ENCODE measurements at places on chromosomes 4 and X.

DNA sequence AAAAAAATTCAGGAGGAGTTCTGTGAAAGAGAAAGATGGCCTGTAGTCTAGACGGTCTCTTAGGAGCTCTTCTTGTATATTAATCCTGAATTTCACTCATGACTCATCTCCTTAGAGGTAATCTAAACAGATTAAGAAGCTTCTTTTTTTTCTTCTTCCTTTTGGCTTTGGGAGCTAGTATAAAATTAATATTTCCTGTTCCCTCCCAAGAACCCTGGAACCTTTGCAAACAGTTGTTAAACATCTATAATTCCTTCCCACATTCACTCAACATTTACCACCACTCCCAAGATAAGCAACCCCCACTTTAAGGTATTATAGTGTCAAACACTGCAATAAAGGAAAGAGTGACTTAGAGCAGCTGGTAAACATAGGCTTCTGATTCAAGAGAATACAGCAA is 146.4 kb upstream of the EDNRA start:
- DNase-seq = no peak

DNA sequence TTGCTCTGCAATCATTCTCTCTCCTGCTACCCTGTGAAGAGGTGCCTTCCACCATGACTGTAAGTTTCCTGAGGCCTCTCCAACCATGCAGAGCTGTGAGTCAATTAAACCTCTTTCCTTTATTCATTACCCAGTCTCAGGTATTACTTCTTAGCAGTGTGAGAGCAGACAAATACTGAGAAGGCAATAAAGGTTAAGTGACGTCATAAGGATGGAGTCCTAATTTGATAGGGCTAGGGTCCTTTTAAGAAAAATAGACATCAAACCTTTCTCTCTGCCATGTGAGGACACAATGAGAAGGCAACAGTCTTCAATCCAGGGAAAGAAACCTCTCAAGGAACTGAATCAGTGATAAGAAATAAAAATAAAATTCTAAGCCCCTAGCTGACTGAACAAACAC is 1262.7 kb downstream of the FAM133A start:
- no peak for DNase-seq

DNA sequence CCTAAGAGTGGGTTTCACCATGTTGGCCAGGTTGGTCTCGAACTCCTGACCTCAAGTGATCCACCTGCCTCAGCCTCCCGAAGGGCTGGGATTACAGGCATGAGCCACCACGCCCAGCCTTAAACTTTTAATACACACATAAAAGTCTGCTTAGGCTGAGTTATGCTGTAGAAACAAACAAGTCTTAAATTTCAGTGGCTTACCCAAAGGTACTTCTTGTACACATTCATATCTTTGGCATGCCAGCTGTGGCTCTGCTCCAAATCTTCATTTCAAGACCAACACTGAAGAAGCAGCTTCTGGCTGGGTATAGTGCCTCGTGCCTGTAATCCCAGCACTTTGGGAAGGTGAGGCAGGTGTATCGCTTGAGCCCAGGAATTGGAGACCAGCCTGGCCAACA is 80.3 kb downstream of the PPEF2 start:
- DNase-seq = no peak

GRCh38 chr4:6574747-6575502 is at the start of gene MAN2B2:
Gene MAN2B2 (plus strand): TSS chr4:6575189. CDS start chr4:6575211, 22 bp downstream.
- peak; percentile 87 for DNase-seq

- DNase-seq = peak; percentile 82
Observed at GRCh38 chrX:19739683-19740082, 147.7 kb downstream of the SH3KBP1 start.

DNA sequence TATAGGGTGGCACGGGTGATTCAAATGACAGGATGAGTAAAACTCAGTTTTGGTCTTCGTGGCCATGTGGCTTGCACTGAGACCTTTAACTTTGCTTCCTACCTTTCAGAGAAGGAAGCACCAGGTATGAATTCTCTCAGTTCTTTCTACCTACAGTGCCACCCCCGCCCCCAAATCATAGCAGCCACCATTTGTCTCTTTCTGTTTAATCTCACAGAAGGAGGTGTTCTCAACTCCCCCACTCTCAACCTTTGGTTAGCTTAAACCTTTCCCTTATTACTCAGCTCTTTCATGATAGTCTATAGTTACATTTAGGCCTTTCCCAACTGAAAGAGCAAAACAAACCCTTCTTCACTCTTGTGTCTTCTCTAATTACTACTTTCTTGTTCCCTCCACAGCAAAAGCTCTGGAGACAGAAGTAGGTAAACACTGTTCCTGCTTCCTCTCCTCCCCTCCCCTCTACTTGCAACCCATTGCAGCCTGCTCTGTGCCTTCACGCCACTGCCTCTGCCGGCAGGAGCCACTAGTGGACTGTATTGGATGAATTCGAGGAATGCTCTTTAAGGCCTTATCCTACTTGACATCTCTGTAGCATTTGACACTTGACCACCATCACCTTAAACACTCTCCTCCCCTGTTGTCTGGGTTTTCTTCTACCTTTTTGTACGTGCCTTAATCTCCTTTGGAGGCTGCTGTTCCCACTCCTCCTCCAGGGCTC is 123.7 kb downstream of the AFF1 start:
- DNase-seq = peak; percentile 30

- DNase-seq = peak; percentile 32
Observed at GRCh38 chr4:36716874-36717273, 435.5 kb downstream of the DTHD1 start.

DNA sequence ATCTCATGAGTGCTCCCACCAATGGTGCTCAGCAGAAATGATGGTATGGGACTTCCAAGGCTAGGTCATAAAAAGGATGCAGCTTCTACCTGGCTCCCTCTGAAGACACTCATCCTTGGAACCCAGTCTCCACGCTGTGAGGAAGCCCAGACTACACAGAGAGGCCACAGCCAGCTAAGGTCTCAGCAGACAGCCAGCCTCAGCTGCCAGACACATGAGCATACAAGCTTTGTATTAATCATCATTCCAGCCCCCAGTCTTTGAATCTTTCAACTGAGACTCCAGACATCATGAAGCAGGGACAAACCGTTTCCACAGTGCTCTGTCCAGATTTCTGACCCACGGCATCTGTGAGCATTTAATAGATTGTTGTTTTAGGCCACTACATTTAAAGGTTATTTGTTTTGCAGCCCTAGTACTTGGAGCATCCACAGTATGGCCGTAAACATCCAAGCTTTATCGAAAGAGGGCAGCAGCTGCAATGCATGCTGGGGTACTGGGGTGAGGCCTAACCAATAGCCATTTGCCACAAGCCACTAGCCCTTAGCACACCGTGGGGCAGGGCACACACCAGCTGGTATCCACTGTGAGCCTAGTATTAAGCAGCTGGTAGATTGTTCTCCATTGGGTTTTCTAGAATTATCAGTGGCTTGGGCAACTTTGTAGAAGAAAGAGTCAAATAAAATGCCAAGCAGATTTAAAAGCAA is 449.1 kb downstream of the BCOR start:
- DNase-seq = no peak

GRCh38 chr4:185144601-185145240 is 1.7 kb downstream of the SLC25A4 start:
- DNase-seq = no peak

DNA sequence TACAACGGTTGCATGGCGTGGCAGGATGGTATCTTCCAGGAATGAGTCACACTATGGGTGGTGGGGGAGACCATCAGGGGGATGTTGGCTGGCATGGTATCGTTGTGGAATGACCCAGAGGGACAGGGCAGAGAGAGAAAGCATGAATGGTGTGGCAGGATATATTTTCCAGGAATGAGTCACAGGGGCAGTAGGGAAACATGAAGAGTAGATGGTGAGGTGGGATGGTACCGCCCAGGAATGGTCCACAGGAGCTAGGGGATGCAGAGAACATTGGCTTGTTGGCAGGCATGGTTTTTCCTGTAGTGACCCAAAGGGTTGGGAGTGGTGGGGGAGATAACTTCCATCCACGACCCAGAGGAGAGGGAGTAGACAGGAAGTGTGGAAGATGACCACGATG is 62.4 kb downstream of the MAOA start:
- DNase-seq = no peak

- DNase-seq = no peak
Observed at GRCh38 chr4:158915683-158916241, 146.9 kb downstream of the FNIP2 start.

DNA sequence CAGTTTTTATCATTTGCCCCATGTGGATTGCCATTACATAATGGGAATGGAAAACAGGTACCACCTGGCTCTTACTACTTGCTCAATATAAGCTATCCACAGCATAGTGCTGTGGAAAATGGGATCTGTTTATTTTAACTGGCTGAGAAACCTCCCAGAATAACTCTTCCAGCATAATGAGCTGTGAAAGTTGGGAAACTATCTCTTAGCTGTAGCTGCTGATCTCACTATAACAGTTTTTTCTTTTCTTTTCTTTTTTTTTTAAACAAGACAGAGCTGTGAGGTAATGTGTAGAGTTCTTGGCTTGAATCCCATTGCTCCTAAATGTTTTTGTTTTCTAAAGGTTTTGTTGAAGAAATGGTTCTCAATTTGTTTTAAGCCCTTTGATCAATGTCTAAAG is 988.3 kb downstream of the PCDH19 start:
- no peak for DNase-seq

DNA sequence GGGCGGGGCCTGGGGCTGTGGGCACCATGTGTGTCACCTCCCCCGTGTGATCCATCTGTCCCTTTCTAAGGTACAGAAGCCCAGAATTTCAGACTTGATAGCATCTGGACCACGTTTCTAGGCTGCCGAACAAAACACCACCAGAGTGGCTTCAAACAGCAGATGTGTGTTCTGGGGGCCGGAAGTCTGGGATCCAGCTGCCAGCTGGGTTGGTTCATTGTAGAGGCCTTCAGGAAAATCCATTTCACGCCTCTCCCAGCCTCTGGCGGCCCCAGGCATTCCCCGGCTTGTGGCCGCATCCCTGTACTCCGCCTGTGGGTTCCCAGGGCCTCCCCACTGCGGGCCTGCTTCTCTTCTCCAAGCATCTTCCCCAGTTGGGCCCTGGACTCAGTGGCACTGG is 39.6 kb upstream of the GPR78 start:
- DNase-seq = no peak

- no peak for DNase-seq
Observed at GRCh38 chr4:36328130-36328529, 46.7 kb downstream of the DTHD1 start.

- no peak for DNase-seq
Observed at GRCh38 chrX:83504721-83505479, 3.2 kb upstream of the POU3F4 start.

DNA sequence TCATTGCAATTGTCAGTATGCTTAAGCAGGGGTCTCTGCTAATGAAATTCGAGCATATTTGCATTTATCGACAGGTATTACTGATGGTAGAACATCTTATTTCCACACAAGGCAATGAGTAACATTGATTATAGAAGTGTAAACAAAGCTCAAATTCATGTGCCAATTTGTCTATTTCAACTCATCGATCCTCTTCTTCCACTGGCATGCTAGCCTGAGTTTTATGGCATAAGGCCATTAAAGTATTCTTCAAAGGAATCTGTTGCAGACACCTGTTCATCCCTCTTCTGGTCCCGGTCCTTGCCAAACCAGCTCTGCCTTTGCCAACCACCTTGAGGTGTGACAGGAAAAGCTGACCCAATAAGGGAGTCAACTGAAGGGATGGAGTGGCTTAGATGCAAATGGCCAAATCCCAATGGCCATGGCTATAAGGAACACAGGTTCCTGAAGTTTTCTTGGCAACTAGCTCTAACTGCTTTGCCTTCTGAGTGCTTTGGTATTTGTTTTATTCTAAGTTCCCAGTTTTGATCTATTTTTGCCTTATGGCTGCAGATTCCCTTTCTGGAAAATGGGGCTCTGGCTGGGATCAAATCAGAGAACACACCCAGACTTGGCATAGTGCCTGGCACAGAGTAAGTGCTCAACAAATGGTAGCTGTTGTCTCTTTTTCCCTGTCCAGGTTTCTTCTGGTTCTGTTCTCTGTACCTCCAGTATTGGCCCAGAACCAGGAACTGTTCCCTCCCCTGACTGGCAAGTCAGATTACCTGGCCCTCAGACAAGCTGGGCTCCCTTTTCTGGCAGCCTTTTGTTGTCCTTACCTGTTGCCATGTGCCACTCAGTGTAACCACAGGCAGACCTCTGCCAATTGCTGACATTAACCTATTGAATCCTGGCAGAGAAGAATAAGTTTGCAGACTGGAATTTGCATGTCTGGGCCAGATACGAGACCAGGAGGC is 63.1 kb downstream of the RTL9 start:
- no peak for DNase-seq

GRCh38 chr4:72690771-72691170 is 121.8 kb upstream of the ADAMTS3 start:
- no peak for DNase-seq
